ENCODE measurements at places on chromosomes 5 and 9.

DNA sequence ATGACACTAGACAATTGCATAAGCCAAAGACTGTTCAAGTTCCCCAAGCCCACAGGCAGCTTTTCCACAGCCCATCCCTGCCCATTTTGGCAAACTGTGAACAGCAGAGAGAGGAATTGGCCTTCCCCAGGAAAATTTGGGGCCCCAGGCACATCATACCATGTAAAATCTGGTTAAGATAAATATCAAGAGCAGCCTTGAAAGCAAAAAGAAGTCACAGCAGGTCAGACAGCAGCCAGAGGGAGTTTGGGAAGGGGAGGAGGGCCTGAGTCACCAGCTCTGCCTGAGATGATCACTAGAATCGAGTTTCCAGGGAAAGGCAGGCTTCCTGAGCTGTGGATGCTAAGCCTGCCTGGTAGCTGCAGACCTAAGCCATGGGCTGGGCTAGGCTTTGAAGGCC, 179.2 kb downstream of the RFK start:
- no peak for DNase-seq

GRCh38 chr9:5596173-5596572, 32.7 kb upstream of the RIC1 start:
- DNase-seq, result no peak

DNA sequence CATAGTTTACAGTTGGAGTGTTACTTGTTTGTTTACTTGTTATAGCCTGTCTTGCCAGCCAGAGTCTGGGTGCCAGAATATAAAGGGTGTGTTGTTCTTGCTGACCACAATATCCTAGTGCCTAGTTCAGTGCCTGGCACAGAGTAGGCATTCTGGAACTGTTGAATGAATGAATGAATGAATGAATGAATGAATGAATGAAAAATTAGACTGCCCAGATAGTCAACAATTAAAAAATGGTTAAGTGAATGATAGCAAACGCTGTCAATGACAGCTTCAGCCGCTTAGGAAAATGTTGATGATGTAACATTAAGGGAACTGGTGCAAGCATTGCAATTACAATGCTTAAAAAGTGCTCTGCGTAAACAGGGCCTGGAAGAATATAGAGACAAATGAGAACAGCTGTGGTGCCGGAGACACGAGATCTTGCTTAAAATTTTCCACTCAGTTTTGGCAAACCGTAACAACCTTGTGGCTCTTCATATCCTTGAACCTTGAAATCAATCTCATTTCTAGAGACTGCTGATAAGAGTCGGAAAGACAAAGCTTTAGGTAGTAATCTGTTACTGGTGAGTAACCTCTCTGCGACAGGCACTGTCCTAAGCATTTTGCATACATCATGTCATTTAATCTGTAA, 4.7 kb upstream of the TTLL11 start:
- DNase-seq, result no peak

GRCh38 chr5:26003966-26004365, 1034.4 kb downstream of the CDH9 start:
- DNase-seq, result no peak

GRCh38 chr9:38088006-38088925, 19.2 kb upstream of the SHB start:
- DNase-seq, result peak; percentile 72

DNA sequence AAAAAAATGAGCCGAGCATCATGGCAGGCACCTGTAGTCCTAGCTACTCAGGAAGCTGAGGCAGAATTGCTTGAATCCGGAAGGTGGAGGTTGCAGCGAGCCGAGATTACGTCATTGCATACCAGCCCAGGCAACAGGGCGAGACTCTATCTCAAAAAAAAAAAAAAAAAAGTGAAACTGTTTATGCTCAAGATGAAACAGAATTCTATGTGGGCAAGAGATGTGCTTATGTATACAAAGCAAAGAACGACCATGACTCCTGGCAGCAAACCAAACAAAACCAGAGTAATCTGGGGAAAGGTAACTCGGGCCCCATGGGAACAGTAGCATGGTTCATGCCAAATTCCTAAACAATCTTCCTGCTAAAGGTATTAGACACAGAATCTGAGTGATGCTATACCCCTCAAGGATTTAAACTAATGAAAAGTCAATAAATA, 32.6 kb upstream of the PLAC8L1 start:
- DNase-seq, result peak; percentile 37

DNA sequence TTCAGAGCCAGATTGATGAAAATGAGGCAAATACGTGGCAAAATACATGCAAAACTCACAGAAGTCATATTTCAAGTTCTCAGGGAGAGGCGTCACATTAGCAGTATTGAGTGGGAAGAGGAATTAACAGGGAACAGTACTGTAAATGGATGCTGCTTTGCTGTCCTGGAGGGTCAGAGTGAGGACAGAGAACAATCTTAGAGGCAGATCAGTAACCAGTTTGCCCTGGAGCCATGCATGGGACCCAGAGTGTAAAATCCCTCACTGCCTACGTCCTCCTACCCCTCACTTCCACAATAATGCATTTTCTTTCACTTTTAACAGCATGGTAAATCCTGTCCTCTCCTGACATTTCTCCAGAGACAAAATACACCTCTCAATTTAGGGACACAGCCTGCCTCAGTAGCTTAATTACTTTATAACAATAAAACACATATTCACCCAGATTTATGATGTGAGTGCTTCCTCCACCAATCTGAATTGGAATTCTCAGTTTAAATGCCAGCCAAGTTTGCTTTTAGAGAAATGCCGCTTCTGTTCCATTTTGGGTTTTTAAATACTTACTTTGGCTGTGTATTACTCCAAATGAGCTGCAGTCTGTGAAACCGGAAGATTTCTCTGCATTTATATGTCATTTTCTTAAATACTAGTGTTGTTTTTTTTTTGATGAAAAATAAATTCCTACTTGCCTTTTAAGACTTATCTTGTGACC, 70.0 kb downstream of the LMNB1 start:
- DNase-seq, result no peak

- no peak for DNase-seq
Measured at GRCh38 chr5:139904816-139905661, 109.4 kb downstream of the PSD2 start.

DNA sequence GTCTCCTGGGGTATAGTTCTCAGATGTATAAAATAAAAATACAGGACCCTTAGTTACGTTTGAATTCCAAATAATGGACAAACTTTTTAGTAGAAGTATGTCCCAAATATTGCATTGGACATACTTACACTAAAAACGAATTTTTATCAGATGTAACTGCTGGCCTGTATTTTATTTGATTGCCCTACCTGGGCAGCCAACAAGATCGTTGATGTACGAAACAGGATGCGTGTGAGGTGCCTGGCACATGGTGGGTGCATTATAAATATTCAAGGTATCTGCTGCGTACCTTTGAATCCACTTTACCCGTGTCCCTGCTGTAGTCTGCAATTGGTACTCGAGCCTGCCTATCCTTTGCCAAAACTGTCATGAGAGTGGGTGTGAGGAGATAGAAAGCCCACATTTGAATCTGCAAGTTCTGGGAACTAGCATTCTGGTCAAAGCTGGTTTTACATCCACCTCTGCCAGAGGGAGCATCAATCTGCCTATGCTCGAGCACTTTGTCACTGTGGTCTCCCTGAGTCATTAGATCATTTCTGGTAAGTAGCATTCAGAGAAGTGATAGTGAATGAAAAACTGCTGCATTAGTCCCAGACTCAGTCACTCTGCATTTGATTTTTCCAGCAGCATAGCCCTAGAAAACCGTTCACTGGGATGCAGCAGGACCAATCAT, 133.7 kb upstream of the IQGAP2 start:
- no peak for DNase-seq

- no peak for DNase-seq
Measured at GRCh38 chr5:148297731-148298130, 14.5 kb upstream of the SPINK7 start.

DNA sequence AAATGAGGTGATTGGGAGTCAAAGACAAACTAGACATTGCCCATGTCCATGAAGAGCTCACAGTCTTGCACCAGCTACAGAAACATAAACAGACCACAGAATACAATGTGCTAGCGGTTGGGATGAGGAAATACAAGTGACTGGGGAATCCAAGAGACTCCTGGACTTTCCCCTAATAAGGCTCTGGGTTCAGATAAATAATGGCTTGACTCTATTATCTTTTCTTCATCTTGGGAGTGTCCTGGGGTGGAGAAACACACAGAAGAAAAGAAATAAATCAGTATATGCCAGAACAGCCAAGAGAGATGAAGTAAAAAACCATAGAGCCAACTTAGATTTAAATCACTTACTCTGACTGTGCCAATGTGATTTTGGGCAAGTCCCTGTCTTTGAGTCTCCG, 227.8 kb downstream of the PAPPA start:
- no peak for DNase-seq

DNA sequence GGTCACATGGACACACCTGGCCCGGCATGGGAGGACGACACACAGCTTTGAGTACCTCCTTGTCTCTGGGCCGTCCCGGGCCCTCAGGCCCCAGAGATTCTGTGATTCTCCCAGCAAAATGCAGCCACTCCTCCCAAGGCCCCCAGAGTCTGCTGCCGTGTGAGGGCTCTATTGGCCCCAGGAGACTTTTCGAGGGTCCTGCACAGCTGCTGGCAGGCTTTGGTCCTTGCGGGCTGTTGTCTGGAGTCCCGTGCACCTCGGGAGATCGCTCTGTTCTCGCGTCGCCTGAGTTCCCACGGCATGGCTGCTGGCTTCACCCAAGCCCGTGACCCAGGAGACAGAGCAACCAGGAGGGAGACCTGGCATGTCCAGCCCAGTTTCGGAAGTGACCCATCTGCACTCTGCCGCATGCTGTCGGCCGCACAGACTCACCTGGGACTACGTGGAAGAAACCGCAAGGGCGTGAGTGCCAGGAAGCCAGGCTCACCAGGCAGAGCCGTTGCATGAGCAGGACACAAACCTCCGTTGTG, 46.8 kb upstream of the NKD2 start:
- DNase-seq, result no peak

DNA sequence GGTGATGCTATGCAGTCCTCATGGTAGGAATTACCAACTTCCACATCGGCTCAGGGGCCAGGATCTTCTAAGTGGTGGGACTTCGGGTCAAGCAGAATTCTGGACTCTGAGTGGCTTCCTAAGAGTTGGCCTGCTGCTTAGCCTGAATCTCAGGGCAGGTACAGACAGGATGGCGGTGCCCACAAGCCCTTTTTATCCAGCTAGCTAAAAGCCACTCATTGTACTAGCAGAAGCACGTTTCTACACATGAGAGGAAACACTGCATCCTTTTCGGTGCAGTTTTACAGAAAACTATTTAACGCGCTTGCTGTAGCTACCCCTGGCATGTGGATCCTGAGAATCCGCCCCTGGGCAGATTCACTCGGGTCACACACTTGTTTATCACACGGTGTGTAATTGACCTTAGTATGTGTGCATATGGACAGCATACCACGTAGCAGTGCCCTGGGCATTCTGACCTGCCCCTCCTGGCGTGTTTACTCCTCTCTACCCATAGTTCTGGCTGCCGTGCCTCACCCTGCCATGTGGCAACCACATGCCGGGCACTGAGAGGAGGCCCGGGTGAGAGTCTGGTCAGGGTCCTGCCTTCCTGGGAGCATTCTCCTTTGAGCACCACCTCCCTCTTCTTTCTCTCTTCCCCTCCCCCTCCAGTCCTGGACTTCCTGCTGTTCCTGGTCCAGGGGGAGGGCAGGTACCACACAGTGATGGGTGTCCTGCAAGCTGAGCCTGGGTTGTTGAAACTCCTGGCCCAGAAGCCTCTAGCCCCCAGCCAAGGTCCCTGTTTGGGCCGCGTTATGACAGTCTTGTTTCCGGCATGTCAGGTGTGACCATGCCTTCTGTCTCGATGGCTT, 65.9 kb downstream of the DAB2IP start:
- no peak for DNase-seq

DNA sequence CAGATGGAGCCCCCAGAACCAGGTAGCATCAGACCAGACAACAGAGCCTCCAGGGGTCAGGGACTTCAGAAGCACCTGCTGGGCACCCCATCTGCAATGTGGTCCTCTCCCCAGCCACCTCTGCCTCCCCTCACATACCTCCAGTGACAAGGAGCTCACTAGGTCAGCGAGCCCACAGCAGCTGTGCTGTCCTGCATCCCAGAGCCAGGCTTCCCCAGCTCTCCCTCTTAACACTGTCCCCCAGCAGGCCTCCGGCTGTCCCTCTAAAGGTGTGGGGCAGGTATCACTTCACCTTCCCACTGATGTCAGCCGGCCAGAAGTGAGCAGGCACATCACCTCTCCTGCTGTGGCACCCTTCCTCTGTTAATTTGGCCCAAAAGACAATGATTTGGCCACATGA, 83.6 kb downstream of the LMX1B start:
- DNase-seq, result no peak

DNA sequence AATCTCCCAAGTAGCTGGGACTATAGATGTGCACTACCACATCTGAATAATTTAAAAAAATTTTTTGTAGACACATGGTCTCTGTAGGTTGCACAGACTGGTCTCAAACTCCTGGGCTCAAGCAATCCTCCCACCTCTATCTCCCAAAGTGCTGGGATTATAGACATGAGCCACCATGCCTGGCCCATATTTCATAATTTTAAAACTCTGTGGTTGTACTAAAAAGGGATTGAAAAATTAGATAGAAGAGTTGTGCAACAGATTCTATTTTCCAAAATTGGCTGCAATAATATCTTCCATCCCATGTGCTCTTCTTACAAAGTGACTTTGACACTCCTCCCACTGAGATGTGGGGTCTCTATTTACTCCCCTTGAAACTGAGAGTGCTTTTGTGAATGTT, 7.6 kb upstream of the UHRF2 start:
- DNase-seq, result no peak

- DNase-seq, result no peak
Measured at GRCh38 chr9:14782286-14783051, 59.9 kb upstream of the CER1 start.
